ENCODE measurements at places on chromosomes 3 and 15.

DNA sequence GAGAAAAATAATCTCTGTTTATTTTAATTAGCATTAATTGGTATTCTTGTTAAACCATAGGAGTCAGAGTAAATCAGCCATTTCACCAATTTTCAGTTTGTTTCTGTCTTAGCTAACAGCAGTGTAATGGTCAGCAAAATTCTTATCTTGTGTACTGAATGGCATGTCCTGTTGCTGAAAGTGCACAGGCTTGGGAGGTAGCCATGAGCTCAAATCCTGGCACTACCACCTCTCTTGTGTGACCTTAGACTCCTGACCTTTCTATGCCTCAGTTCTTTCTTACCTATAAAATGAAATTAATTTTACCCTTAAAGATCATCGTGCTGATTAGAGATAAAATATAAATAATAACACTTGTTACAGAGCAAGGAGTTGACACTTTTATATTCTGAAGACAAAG is 35.8 kb downstream of the MLH1 start:
- no peak for DNase-seq

DNA sequence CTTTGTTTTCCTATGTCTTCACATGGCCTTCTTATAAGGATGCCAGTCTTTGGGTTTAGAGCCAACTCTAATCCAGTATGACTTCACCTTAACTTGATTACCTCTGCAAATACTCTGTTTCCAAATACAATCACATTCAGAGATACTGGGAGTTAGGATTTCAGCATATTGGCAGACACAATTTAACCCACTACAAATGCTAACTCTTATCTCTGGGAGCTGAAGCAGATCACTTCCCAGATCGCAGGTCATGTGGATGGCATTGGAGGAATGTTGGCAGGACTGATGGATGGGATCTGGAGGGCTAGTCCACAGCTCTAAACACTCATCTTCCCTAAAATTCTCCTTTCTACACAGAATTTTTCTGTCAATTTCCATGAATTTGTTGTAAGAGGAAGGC is 46.2 kb upstream of the ADGRG7 start:
- DNase-seq, result no peak

- DNase-seq, result no peak
Measured at GRCh38 chr3:156604642-156605144, 49.8 kb upstream of the SSR3 start.

- DNase-seq, result no peak
Measured at GRCh38 chr15:22861161-22861560, 22.7 kb downstream of the NIPA2 start.

- no peak for DNase-seq
Measured at GRCh38 chr3:177521305-177521704, 324.0 kb upstream of the TBL1XR1 start.

DNA sequence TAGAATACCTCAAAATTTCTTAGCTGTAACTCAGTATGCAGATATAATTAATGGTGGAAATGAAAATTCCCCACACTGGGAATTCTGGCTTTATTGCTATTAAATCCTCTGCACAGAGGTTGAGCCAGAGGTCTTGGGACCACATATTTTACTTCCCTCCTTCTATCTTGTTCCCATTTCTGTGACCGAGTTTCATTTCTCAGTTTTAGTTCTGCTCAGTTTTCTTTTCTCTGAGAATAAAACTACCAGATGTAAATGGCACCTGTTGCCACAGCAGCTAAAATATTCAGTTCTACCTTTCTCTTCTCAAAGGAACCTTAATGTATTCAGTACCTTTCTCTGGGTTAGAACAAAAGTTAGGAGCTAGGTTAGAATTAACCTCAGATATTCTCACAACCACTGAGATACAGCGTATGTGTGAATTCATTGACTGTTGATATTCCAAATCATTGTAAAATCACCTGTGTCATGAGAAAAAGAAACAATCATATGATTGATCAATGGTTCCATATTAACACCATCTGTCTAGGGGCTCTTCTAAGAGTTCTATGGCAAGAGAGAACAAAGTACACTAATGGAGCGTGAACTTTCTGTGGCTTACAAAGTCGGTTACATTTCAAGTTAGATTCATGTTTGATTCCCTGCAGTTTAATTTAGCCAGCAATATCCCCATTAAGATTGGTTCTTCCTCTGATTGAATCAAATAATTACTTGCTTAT is 374.1 kb downstream of the EFHB start:
- no peak for DNase-seq

- DNase-seq, result no peak
Measured at GRCh38 chr15:79643393-79643792, 211.3 kb downstream of the MINAR1 start.

All from GM04504 (cell line).